Daoy (cell line): ENCODE measurements at places on chromosomes 3 and 15. TPM values are rescaled to one million over a fixed set of nuclear protein-coding genes. Genes with fewer than 3 reads are reported as not detected.

DNA sequence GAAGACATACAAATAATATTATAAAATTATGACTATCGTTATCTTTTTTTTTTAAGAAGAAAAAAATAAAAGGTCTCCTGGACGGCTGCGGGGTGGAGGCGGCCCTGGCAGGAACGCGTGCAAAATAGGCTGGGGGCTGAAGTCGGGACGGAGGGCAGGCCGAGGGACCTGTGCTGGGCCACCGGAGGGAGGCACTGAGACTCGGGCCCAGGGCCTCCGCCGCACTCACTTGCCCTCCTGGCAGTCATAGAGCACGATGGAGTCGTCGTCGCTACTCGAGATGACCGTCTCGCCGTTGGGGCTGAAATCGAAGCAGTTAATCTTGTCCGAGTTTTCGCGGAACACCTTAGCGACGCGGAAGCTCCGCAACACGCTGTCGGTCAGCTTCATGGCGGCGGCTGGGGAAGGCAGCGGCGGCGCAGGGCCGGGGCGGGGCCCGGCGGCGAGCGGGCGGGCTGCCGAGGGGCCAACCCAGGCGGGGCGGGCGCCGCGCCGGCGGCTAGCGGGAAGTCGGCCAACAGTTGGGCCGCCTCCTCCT, 408 bp downstream of the WDR82 start:
- no peak for DNase-seq

- no peak for DNase-seq
These were observed 21.7 kb upstream of the TPM1 start for GRCh38 chr15:63020759-63021430.

DNA sequence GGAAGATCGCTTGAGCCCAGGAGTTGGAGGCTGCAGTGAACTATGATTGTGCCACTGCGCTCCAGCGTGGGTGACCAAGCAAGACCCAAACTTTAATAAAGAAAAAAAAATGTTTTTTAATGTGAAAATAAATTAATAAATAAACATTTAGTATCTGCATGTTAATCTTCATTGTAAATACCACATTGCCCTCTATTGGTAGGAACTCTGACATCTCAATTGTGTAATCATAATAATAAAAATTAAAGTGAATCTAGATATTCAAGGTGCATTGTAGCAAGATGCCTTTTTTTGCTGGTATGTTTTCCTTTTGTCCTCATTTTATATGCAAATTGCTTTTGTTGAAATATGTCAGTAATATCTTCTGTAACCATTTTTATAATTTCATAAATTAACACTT, 95.0 kb upstream of the LIMD1 start:
- DNase-seq: no peak

- no peak for DNase-seq
These were observed 127.9 kb downstream of the SLC25A26 start for GRCh38 chr3:66348704-66349103.

IL5RA gene
- total RNA-seq: 0.80 TPM in 1 of 2 replicates, not detected in the other

ILDR1 gene
- total RNA-seq: not detected in 2 replicates
